ENCODE measurements at places on chromosomes 6 and 20.
A peak's percentile ranks its signal among the peaks of the same experiment; 100 is the strongest.

DNA sequence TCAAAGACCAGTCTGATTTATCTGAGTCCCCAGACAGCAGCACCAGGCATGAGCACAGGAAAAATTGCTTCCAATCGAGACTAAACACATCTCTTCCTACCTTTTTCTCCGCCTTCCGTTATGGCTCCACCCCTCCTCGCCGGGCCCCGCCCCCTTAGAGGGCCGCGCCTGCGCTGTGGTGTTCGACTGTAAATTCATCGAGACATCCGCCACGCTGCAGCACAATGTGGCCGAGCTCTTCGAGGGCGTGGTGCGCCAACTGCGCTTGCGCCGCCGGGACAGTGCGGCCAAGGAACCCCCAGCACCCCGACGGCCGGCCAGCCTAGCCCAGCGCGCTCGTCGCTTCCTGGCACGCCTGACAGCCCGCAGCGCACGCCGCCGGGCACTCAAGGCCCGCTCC, 8.9 kb downstream of the REM1 start:
- peaks cover 23% of the 10 kb centered on the region for H3K27me3 ChIP-seq
- no peak overlapping the region for H3K27ac ChIP-seq
- DNase-seq = no peak
- no peaks in the 10 kb centered on the region for H3K36me3 ChIP-seq
- H3K4me3 ChIP-seq = no peak overlapping the region

- peaks cover 4% of the 10 kb centered on the region for H3K36me3 ChIP-seq
- DNase-seq = peak; percentile 46
- peaks cover 23% of the 10 kb centered on the region for H3K27me3 ChIP-seq
- H3K4me3 ChIP-seq = no peak overlapping the region
- no peak overlapping the region for H3K27ac ChIP-seq
Observed at GRCh38 chr6:170076466-170077165, 214.3 kb downstream of the DLL1 start.

GRCh38 chr6:91420243-91420642, 833.4 kb upstream of the MAP3K7 start:
- H3K27ac ChIP-seq = no peak overlapping the region
- no peaks in the 10 kb centered on the region for H3K27me3 ChIP-seq
- no peak for DNase-seq
- no peaks in the 10 kb centered on the region for H3K4me1 ChIP-seq
- H3K36me3 ChIP-seq = peaks cover 5% of the 10 kb centered on the region

DNA sequence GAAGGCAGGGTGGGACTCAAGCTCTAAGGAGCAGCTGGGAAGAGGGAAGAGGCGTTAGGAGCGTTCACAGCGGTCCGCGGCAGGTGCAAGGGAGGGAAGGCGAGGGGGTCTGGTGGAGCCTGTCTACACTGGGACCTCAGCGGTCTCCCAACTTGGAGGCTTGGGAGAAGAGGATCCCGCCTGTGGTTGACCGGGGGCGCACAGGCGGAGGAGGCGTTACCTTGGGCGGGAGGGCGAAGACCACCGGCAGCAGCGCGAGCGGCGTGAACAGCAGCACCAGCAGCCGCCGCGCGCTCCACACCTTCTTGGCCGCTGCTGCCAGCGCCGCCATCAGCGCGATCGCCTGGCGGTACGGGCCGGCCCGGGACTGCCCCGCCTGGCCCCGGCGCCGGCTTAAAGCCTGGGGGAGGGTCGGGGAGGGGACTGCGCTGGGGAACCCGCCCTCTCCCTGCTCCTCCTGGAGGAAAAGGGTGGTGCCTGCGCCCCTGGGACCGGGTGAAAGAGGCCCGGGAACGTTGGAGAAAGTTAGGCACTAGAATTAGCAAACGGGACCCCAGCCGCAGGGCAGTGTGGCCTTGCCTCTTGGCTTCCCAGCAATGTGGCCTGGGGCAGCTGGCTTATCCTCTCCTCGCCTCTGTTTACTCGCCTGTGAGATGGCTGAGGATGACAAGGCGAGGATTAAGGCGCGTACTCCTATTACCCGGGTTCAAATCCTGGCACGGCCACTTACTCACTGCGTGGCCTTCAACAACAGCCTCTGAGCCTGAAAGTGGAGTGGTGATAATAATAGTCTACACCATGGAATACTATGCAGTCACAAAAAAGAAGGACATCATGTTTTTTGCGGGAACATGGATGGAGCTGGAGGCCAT, at the start of gene SLC13A3:
Gene SLC13A3, minus strand, starts transcription at position 369 of the 872 bp plus-strand sequence. Its CDS starts 38 bp downstream, at position 331.
- no peak for DNase-seq
- H3K4me3 ChIP-seq = no peak within 1 kb of the TSS
- H3K27ac ChIP-seq = no peak within 1 kb of the TSS
- peaks cover 32% of the 10 kb centered on the region for H3K27me3 ChIP-seq
- H3K36me3 ChIP-seq = no peaks in the 10 kb centered on the region
- no peaks in the 10 kb centered on the region for H3K4me1 ChIP-seq

DNA sequence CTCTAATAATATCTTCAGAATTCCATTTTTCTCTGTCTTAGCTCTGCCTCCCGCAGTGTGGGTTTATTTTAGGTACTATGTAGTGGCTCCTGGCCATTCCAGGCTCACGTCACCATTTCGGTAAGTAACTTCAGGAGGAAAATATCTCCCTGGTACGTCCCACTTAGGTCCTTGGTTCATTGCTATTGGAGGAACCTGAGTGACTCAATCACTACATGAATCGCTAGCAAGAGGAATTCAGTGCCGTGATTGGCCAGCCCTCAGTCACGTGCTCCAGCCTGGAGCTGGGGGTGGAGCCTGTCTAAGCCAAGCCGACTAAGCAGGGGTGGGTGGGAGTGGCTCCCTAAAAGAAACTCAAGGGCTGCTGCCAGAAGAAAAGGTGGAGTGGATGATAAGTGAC, 67.3 kb upstream of the E2F3 start:
- no peak overlapping the region for H3K27ac ChIP-seq
- no peaks in the 10 kb centered on the region for H3K27me3 ChIP-seq
- H3K4me3 ChIP-seq = no peak overlapping the region
- no peaks in the 10 kb centered on the region for H3K36me3 ChIP-seq
- H3K4me1 ChIP-seq = peaks cover 12% of the 10 kb centered on the region

DNA sequence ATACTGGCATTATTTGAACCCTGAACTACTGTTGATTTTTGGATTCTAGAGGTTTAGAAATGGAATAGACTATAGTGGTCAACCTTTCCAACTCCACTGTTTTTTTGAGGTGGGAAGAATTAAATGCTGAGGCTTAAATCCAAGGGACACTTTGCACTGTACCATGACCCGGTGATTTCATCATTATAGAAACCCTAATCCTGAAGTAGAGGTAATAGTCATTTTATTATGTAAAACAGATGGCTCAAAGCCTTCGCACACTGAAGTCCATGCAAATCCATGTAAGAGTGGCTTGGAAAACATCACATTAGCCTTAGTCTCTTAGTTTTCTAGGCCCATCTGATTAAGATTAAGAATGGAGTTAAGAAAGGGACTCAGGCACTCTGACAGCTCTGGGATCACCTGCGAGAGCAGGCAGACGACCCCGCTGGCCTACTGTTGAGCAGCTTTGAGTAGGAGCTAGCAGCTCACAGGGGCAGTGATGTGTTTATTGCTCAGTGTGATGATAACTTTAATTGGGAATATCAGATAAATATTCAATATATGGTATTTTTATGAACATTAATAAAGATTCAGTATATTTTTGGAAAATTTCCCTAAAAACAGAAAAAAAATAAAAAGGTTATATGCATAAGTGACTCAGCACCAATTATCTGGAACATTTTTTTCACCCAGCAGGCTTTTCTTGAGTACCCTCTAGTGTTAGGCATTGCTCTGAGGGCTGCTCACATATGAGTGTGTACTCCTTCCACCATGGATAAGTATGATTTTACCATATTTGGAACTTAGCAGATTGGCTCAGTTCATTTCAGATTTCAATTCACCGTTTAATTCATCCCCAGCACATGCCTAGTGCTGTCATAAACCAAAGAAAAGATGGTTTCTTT, 13.4 kb downstream of the SLX4IP start:
- no peak for DNase-seq
- no peaks in the 10 kb centered on the region for H3K36me3 ChIP-seq
- H3K27me3 ChIP-seq = no peaks in the 10 kb centered on the region
- peak overlapping the region; percentile 79 for H3K4me3 ChIP-seq
- H3K27ac ChIP-seq = peak overlapping the region; percentile 70
- H3K4me1 ChIP-seq = peaks cover 25% of the 10 kb centered on the region
